ENCODE measurements at places on chromosomes 5 and 9.

GRCh38 chr5:113450929-113451328 is 16.1 kb upstream of the TSSK1B start:
- DNase-seq: no peak

- no peak for DNase-seq
These were observed 99.9 kb downstream of the KLF4 start for GRCh38 chr9:107389617-107390071.

- no peak for DNase-seq
These were observed 19.7 kb downstream of the ASTN2 start for GRCh38 chr9:117395151-117395650.

DNA sequence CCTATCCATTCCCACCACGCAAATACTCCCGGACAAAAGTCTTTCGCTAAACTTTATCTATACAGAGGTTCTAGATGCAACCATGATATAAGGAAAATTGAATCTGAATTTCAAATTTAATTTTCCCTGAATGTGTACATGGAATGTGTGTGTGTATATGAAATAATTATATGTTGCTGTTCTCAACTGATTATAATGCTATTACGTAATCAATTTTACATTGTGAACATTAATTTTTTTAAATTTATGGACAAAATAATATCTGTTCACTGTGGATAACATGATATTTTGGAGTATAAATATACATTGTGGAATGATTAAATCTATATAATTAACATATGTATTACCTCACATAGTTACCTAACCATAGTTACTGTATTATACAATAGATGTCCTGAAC is 1250.6 kb downstream of the EFNA5 start:
- no peak for DNase-seq

- DNase-seq: no peak
These were observed 617.6 kb downstream of the EBF1 start for GRCh38 chr5:158482125-158482524.

DNA sequence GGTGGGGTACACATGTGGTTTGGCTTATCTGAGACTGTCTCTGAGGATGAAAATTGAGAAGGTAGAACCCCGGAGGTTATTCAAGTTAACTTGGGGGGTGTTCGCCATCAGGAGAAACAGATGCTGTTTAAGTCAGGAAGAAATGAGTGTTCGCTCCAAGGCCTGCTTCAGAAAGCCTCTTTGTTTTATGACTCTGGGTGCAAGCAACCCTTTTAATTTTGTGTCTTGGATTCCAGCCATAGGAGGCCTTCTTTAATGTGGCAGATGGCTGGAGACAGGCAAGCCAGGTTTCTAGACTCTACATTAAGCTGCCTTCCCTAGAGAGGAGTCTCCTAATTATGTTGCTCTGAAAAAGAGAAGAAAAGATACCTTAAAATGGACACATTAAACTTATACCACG is 4.2 kb upstream of the SMAD5 start:
- DNase-seq: no peak

All from midbrain (tissue), 1 donor.